ENCODE measurements at places on chromosomes 12 and 14.

DNA sequence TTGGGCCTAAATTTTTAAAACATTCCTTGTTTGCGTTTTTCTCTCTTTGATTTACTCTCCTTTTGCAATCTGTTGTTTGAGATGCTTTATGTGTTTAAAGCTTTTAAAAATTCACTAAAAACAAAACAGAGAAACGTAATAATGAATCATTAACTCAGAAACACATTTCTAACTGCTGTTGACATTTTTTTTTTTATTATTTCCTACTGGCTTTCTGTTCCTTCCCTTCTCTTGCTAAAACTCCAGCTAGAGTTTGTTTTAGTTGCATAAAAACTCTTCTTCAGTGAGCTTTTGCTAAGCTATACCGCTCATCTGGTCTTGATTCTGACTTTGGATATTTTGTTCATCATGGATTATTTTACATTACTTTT lies 29.0 kb upstream of the SRGAP1 start:
- no peak for DNase-seq

GRCh38 chr12:14244876-14245669 lies 120.4 kb upstream of the ATF7IP start:
- no peak for DNase-seq

GRCh38 chr12:51915951-51916350 lies 8.6 kb downstream of the ACVRL1 start:
- no peak for DNase-seq

DNA sequence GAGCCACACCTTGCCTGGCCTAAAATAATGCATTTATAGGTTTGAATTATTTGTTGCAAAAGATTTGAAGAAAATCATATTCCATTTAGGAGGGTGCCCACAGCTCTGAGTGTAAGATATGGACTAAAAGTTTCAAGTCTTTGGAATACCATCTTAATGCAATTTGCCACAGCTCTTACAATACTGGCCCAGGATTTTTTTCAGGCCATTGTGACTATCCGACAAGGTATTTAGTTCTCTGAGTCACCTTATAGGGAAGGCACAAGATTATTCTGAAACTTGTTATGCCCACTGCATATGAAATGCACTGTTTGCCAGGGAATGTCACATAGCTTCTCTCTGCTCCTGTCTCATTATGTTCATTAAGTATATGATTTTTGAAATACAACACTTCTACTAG lies 29.6 kb upstream of the SLC6A13 start:
- no peak for DNase-seq

DNA sequence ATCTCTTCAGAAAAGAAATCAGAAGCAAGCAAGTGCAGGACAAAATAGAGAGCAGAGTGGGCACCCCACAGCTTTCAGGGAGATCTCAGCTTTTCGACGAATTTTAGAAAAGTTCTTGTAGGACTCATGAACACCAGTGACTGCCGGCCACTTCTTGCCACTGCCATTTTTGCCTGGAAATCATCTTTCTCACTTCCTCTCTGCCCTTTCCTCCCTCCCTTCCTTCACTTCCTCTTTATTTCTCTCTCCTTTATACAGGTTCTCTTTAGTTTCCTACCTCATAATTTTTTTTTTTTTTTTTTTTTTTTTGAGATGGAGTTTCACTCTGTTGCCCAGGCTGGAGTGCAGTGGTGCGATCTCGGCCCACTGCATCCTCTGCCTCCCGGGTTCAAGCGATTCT lies 185.6 kb downstream of the APAF1 start:
- DNase-seq = no peak

DNA sequence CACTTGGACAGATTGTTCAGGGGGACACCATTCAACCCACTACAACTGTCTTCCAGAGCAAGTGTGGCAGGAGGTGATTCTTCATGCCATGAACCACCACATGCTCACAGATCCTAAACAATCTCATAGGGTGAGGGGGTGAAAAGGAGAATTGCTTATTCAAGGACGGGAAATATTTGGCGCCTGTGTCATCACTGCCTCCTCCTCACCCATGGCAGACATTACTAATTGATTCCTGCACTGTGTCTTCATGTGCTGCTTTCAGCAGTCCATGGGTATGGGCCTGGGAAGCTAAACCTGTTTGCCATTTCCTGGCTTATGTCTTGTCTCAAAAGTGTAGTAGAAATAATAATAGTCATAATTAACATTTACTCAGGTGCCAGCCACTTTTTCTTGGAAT lies 31.3 kb downstream of the MMAB start:
- no peak for DNase-seq

DNA sequence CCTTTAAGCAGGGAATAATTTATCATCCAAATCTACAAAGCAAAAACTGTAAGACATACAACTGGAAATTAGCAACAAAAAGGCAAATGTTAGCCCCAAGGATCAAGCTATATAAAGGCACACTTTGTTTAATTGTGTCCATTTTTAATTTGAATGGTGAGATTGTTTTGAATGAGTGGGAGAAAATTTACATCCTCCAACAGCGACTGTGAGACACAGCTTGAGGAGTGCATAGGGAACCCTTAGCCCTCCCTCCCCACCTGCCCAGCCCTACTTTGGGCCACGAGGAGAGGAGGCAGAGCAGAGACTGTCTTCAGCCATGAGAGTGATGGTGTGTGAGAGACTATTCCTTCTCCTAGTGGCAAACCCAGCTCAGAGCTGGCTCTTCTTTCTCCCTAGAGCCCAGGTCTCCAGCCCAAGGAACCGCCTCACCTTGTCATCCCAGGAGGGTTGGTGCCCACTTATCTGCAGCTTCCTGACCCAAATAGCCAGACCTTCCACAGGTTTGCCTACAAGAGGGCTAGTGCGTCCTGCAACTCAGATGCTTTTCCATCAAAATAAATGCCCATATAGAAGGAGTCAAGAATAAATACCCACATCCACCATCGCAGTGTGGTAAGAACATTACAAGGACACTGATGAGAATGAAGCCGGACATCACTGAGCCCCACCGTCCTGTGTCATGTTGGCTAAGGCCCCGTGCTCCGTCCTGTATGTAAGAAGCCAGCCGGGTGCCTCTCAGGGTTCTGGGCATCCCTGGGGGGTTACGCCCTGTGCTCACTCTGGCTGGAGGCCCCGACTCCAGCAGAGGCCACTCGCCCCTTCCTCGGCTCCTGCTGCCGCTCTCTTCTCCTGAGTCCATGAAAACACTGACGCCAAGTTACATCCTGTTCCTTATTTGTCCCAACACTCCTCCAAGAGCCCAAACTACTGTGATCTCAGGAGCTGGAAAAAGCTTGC lies 36.4 kb upstream of the C14orf180 start:
- DNase-seq = no peak

DNA sequence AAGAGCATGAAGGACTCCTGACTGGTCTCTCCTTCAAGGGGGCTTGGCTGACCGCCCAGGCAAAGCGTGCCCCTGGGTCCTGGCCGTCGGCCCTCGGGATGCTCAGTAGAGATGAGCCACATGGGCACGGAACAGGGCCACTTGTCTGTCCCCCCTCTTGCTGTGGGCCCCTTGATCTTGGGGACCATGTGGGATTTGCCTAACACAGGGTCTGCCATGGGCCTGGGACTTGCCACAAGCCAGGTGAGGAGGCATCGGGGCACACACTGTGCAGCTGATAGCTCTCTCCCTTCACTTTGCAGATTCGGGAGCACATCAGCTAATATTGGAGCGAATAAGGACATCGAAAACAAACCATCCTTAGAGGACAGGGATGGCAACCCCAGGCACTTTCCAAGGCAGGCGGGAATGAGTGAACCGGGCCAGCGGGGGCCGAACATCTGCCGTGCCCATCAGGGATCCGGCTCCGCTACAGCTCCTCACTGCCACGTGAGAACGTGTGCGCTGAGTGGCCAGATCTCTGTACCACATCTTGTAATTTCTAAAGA lies 88.1 kb downstream of the PIWIL1 start:
- DNase-seq = no peak

DNA sequence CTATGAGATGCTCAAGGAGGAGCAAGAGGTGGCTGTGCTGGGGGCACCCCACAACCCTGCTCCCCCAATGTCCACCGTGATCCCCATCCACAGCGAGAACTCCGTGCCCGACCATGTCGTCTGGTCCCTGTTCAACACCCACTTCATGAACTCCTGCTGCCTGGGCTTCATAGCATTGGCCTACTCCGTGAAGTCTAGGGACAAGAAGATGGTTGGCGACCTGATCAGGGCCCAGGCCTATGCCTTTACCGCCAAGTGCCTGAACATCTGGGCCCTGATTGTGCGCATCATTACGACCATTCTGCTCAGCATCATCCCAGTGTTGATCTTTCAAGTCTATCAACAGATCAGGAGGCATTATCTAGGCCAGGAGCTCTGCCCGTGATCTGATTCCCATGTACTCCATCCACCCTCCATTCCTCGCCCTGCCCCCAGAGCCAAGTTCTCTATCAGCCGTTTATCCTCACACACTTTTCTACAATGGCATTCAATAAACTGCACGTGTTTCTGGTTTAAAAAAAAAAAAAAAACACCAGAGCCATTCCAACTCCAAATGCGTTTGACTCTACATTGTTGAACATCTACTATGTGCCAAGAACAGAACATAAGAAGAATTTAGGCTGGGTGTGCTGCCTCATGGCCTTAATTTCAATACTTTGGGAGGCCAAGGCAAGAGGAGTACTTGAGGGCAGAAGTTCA lies 17.5 kb downstream of the ATXN2 start:
- no peak for DNase-seq

- no peak for DNase-seq
These were observed 610 bp downstream of the C14orf132 start for GRCh38 chr14:96039633-96040311.

- DNase-seq = no peak
These were observed 21.6 kb upstream of the NR4A1 start for GRCh38 chr12:52029685-52030084.

- DNase-seq = no peak
These were observed 154.8 kb downstream of the TMTC2 start for GRCh38 chr12:82841487-82841904.
